Stimulated activated CD4-positive, alpha-beta T cell treated with anti-CD3 and anti-CD28 coated beads, Interleukin-15, amount 100 ng/mL, for 1 hour (primary cell): ENCODE measurements at places on chromosomes 2 and 18.

- DNase-seq: no peak
Measured at GRCh38 chr2:221166292-221166691, 405.8 kb downstream of the EPHA4 start.

DNA sequence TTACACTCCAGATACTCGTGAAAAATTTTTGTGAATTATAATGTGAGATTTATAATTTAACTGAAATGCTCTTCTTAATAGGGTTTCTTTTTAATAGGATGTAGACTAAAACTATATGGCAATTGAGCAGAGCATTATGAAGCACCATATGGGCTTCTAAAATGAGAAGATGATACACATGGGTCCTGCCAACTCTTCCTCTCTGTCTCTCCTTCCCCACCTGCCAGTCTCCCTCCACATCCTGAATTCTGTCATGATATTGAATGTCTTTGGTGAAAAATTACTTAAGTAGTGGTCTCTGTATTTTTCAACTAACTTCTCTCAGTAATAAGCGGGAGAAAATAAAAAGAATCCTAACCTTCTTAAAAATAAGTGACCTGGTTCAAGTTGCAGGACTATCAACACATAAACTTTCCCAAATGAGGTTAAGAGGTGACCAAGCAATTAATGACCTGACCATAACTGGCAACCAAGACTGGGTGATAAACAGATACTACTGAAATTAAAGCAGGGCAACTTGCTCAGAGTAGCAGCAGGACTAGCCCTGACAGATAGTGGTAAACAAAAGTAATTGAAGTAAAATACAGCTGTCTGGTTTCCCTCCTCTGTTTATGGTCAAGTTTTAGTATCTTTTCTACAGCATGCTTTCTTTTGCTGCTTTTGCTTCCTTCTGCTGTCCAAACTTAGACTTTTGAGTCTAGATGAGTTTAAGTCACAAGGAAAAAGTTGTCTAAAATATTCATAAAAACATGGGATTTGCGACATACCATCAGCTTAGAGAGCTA lies 117.1 kb upstream of the PDE1A start:
- DNase-seq: no peak

- no peak for DNase-seq
Measured at GRCh38 chr18:63162271-63163014, 157.1 kb downstream of the BCL2 start.

DNA sequence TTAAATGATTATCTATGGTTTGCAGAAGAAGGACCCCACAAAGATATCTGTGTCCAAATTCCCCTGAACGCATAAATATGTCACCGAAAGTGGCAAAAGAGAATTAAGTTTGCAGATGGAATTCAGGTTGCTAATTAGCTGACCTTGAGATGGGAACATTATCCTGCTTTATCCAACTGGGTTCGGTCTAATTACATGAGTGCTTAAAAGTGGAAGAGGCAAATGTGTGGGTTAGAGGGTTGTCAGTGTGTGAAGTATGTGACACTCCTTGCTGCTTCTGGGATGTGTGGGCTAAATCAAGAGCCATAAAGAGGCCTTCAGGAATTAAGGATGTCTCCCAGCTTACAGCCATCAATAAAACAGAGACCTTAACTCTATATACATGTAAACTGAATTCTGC lies 53.5 kb downstream of the CDH19 start:
- DNase-seq: no peak

GRCh38 chr2:159982842-159983785 lies 79.3 kb downstream of the PLA2R1 start:
- DNase-seq: no peak

DNA sequence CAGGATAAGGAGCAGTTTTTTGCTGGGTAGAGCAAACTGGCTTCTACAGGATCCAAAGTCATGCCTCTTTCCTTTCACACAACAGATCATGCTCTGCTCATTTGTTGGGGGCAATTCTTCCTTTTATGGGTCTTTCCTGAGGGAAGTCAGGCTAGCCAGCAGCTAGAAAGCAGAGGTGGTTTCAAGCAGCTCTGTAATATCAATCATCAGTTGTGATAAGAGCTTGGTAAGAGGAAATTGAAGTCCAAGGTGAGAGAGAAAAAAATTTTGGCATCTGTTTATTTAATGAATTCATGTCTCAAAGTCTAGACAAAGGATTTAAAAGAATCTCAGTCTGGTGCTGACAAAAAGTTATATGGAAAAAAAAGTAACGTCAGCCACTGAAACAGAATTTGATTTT lies 6.2 kb downstream of the TMEM87B start:
- no peak for DNase-seq

- no peak for DNase-seq
Measured at GRCh38 chr18:62697636-62698035, 17.7 kb upstream of the PHLPP1 start.

GRCh38 chr2:30511122-30512083 lies 64.4 kb downstream of the LCLAT1 start:
- DNase-seq: no peak

- DNase-seq: no peak
Measured at GRCh38 chr2:134140251-134140661, 113.6 kb upstream of the MGAT5 start.

- DNase-seq: no peak
Measured at GRCh38 chr18:55585065-55585919, 2.7 kb downstream of the TCF4 start.

- no peak for DNase-seq
Measured at GRCh38 chr18:43665105-43665788, 388.0 kb upstream of the SYT4 start.

GRCh38 chr2:11598228-11598731 lies 64.4 kb downstream of the GREB1 start:
- no peak for DNase-seq

- no peak for DNase-seq
Measured at GRCh38 chr18:55115606-55116005, 156.3 kb upstream of the CCDC68 start.

GRCh38 chr2:54603357-54603756 lies 120.1 kb upstream of the EML6 start:
- DNase-seq: no peak

DNA sequence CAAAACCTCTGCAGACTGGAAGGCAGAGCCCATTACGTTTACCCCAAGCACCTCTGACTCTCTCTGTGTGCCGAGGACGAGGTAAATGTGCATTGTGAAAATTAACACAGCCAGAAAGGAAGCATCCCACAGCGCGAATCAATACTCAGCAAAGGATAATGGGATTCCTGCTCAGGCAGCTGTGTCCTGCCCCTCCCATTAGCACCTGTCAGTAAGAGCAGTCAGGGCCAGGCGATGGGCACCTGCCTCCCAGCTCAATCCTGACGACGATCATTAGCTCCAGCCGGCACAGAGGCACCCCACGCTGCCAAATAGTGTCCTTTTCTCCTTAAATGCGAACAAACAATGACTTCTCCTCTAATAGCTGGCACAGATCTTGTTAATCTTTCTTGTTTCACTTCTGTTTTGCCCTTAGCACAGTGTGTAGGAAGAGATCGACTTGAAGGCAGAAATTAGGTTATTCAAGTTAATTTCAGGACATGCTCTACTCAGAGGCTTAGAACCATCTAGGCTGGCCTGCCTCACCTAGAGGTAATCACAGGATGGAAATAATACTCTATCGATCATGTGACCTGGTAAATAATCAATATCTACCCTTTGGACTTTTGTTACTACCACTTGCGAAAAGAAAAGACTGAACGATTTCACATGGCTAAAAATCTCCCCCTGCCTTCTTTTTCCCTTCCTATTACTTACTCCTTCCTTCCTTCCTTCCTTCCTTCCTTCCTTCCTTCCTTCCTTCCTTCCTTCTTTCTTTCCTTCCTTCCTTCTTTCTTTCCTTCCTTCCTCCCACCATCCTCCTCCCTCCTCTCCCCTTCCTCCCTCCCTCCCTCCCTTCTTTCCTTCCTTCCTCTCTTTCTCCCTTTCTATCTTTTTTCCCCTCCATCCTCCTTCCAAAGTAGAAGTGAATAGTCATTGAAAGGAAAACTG lies 487.9 kb upstream of the ID2 start:
- DNase-seq: no peak

- no peak for DNase-seq
Measured at GRCh38 chr2:160473468-160474318, 19.9 kb downstream of the RBMS1 start.

DNA sequence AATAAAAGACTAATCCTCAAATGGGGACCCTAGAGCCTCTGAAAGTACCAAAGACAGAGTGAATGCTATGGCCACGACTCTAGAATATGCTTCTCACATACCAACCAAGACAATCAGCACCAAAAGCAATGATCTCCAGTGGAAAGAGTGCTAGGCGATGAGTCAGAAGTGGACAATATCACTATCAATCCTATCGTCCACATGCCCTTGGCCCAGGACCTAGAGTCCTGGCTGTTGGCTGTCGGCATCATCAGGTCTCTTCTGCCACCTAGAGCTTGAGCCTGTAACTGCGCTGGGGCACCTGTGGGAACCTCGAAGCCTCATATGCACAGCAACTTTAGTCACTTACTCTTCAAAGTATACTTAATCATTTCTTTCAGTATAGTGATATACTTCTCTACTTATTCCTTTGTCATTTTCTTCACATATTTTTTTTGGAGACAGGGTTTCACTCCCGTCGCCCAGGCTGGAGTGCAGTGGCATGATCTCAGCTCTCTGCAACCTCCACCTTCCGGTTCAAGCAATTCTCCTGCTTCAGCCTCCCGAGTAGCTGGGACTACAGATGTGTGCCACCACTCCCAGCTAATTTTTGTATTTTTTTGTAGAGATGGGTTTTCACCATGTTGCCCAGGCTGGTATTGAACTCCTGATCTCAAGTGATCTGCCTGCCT lies 29.7 kb downstream of the NOL10 start:
- DNase-seq: no peak

DNA sequence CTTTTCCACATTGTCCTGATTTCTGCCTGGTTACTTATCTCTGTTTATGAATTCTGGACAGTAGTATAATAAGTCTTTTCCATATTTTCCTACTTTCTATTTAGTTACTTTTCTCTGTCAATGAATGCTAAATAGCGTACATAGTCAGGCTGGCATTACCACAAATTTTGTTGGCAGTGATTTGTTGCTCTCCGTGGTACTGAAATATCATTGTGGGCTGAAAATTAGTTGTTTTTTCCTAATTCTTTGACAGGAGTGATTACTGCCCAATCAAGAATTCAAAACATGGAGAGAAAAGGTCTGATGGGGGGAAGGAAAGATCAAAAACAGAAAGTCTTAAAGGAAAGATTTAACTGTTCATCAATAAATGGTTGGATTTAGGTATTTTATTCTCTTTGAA lies 7.7 kb upstream of the GALNT13 start:
- no peak for DNase-seq

DNA sequence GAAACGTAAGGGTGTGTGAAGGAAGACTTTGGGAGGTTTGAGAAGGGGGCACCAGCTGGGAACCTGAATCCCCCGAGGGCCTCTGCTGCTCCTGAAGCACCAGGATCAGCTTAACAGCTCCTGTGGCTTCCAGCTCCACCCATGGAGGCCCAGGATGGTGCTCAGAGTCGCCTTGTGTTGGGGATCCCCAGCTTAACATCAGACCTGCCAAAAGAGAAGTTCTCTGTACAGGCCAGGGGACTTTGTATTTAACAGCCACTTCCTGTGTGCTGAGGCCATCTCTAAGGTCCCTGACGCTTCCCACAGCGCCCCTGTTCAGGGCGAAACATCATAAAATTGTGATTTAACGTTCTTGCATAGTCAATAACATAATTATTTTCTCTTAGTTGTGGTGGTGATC lies 77.5 kb downstream of the NCK2 start:
- no peak for DNase-seq
